ENCODE measurements at places on chromosomes 12 and 14.

GRCh38 chr14:97268097-97268496 is 470.9 kb downstream of the VRK1 start:
- DNase-seq, result no peak

GRCh38 chr12:7756993-7757392 is 8.0 kb upstream of the NANOGNB start:
- DNase-seq, result no peak

- DNase-seq, result peak; percentile 23
Measured at GRCh38 chr12:123442774-123443173, 6.3 kb upstream of the RILPL2 start.

- DNase-seq, result no peak
Measured at GRCh38 chr12:119239040-119239439, 60.3 kb downstream of the HSPB8 start.

DNA sequence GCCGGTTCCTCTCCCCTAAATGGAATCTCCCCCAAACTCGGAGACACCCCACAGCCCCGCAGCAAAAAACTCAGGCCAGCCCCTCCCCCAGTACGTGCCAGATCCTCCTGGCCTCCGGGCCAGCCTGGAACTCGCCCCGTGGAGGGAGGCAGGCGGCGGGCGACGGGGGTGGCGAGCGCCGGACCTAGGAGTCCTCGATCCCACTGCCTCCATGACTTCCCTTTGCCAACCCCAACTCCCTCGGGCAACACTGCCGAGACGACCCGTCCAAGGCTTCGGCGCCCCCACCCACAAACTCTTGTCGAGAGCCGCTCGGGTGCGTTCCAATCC is 400 bp downstream of the ADCY6 start:
- DNase-seq, result no peak

- no peak for DNase-seq
Measured at GRCh38 chr12:131021154-131021541, 67.4 kb downstream of the ADGRD1 start.

GRCh38 chr14:68709007-68709406 is 83.9 kb downstream of the ZFP36L1 start:
- DNase-seq, result no peak

DNA sequence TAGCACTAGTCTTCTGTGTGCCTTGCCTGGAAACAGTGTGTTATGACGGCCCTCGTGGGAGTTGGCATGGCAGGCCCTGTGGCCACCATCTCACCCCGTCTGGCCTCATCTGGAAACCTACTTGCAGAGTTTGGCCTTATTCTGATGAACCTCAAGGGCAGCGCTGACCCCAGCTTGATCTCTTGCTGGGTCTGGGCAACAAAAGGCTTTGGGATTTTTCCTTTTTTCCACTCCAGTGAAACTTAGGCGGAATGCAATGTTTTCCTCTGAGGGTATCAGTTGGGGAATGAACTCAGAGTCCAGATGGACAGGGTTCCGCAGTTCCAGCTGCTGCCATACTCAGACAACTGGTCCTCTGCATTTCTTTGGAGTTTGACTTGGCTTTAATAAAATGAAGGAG is 15.9 kb downstream of the CACNA1C start:
- DNase-seq, result no peak

DNA sequence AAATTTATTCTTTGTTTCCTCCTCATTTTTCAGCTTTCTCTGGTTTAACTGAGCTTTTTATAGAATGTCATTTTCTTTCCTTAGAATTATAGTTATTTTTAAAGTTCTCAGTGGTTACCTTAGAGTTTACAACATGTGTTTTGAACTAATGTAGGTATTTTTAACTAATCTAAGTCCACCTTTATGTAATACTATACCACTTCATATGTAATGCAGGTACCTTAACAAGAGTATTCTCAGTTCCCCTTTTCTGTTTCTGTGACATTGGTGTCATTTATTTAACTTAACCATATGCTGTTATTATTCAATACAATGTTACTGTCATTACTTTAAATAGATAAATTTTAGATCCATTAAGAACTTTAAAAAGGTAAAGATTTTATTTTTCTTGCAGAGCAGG is 30.3 kb upstream of the KCNC2 start:
- DNase-seq, result no peak

GRCh38 chr12:18546399-18546798 is 191.4 kb downstream of the PLCZ1 start:
- DNase-seq, result no peak

DNA sequence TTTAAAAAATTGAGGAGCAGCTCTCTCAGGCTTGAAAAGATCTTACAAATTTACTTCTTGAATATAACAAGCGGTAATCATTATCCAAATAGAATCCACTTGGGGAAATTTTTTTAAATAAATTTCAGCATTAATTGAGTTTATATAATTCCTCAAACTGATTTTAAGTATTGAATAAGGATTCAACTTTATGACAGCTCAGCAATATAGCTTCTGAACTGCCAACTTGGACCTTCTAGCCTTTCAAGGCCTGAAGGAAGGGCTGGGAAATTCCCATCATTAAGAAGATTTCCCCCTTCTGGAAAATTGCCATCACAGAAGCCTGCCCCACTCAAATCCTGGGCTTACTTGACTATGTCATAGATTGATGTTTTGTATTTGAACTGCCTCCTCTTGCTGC is 57.5 kb upstream of the GARIN2 start:
- DNase-seq, result no peak

DNA sequence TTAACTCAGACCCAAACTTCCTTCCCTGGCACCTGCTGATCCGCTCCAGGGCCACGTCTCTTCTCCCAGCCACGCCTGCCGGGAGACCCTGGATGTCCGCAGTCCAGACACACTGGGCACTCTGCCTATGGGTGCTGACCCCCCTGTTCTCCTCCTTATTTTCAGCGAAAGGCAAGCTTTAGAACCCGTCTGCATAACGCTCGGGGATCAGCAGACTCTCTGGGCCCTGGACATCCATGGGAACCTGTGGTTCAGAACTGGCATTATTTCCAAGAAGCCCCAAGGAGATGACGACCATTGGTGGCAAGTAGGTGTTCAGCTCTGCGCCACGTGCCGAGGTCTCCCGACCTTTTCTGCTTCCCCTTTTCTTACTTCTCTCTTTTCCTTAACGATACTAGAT is 63.9 kb downstream of the ANKRD9 start:
- DNase-seq, result no peak

DNA sequence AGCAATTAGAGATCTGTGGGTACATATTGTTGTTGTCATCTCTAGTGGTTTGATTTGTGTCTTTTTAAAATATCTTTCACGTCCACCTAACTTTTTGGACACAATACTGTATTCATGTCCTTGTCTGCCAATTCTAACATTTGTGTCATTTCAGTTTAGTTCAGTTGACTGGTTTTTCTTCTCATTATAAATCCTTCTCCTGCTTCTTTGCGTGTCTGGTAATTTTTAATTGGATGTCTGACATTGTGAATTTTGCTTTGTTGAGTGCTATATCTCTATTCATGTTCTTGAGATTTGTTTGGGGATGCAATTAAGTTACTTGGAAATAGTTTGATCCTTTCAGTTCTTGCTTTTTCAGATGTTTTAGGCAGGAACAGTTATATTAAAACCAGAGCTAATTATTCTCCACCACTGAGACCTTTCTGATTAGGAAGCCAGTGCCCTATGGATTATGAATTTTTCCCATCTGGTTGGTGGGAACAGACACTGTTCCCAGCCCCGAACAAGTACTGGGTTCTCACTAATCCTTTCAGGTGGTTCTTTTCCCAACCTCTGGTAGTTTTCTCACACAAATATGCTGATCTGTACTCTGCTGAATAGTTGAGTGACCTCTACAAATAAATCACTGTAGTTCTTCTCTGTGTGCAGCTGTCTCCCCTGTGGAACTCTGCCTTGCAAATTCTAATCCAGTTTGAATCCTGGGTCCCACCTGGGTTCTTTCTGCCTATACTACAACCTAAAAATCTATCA is 91.1 kb upstream of the DYNC1H1 start:
- DNase-seq, result no peak

GRCh38 chr14:88040146-88040545 is 35.2 kb downstream of the GPR65 start:
- DNase-seq, result no peak

DNA sequence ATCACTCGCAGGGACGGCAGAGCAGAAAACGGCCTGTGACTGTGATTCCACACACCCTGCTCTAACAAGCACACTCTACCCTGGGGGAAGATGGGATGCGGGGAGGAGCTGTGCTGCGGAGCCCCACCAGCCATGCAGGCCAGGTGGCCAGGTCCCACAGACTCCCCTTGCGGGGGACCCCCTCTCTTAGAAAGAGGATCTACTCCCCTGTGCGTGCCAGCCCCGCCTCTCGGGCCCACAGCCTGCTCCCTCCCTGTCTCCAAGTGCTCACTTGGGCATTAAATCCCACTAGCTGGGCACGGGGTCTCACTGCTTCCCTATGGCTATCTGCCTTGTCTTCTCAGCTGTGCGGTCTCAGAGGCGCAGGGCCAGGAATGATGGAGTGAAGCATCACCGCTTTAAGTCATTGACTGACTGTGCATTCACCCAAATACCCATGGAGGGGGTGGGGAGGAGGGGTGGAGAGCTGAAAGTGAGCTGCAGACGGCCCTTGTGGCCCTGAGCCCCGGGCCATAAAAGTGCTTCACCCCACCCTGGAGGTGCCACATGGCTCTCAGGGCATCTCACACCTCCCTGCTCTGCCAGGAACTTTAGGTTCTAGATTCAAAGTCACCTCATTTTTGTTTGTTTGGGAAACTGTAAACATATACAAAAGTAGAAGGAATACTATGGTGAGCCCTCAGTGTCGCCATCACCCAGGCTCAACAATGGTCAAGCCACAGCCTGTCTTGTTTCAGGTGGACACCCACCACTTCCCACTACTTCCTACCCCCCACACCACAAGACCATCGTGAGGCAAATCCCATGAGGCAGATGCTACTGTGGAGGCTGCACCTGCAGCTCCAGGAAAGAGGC is 9.4 kb downstream of the STX2 start:
- peak; percentile 18 for DNase-seq

- no peak for DNase-seq
Measured at GRCh38 chr12:95774311-95775045, 16.1 kb downstream of the NTN4 start.

Data from suppressor macrophage (primary cell).